ENCODE measurements at places on chromosomes 13 and 19.

DNA sequence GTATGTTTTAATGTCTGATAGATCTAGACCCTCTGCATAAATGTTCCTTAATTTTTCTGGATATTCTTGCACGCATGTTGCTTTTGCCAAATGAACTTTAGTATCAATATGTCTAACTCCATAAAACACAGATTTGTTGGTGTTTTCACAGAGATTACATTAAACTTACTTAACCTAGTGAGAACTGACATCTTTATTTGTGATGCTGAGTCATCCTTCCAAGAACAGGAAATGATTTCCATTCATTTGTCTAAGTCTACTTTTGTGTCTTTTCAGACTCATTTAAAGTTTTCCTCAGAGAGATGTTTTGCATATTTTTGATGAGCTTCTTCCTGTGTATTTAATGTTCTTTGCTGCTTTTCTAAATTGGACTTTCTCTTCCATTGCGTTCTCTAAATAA, 184.0 kb downstream of the SLC7A1 start:
- no peak for DNase-seq

- DNase-seq, result no peak
Observed at GRCh38 chr19:33467851-33468250, 53.7 kb downstream of the PEPD start.

GRCh38 chr19:48362716-48363499, 832 bp downstream of the TMEM143 start:
- peak; percentile 98 for DNase-seq

- peak; percentile 64 for DNase-seq
Observed at GRCh38 chr19:12766051-12766521, 9.3 kb downstream of the HOOK2 start.

DNA sequence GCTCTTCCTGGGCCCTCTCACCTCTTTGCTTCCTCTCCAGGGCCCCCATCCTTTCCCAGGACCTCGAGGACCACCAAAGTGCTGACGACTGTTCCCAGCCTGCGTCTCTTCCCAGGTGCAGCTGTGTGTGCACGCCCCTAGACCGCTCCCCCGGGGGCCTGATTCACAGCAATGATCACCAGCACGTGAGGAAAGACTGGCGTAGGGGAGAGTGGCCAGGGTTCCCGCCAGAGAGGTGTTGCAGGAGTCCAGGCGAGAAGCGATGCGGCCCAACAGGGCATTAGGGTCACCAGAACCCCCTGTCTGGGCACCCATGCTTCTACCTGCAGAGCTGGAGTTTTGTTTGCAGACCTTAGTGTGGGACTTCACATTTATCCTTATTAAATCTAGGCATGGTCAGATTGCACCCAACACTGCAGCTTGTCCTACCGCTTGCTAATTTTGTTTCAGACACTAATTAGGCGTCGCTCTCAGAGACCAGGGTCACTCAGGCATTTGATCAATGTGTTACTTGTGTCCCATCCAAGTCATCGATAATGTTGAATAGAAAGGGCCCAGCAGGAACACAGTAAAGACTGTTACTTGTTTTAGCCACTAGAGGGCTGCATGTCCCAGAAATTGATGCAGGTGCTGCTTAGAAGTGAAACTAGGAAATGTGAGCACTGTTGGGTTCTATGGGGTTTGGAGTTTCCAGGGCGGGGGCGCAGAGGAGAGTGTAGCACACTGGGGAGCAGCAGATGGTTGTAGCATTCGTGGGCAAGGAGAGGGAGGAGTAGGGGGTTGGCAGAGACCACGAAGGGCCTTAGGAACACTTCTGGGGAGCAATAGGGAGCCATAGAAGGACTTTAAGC, 53.2 kb downstream of the CDADC1 start:
- peak; percentile 45 for DNase-seq

DNA sequence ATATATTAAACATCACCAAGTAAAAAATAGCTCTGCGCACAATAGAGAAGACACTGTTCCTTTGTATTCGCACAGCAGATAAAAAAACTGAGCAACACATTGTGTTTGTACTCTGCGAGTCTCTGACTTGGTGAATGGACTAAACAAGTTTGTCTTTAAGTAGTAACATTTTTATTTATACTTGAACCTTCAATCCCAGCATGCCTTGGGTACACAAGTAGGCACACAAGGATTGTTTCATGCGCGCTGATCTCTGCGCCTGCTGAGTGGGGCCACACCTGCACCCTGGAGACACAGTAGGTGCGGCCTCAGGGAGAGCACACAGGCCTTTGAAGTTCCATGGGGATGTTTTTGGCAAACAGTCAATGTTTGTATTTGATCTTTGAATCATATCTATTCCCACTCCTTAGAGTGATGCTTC, 318.9 kb downstream of the MYO16 start:
- DNase-seq, result no peak

GRCh38 chr13:31495336-31495735, 244.0 kb upstream of the RXFP2 start:
- no peak for DNase-seq

DNA sequence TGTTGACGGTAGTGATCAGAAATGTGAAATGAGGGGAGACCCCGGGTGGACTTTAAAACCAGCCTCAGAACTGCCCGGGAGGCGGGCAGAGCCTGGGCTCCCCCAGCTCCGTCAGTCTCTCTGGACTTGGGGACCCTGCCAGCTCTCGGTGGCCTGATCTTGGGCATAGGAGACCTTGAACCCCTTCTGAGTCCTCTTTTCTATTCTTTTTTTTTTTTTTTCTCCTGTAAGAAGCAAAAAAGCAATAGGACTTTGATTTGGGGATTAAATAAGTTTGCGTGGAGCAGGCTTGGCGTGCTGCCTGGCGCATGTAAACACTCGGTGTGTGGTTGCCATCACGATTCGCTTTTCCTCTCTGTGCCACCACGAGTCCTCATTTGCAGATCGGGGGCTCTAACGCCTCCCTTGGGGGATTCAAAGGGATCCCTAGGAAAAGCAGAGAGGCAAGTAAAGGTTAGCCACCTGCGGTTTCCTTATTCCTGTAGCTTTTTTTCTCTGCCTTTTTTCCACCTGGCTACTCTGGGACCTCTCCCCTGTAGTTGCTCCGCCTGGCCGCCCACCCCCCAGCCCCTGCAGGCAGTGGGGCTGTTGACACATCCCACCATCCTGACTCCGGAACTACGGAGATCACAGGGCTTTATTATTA, 1.3 kb downstream of the SAFB start:
- DNase-seq, result peak; percentile 12

DNA sequence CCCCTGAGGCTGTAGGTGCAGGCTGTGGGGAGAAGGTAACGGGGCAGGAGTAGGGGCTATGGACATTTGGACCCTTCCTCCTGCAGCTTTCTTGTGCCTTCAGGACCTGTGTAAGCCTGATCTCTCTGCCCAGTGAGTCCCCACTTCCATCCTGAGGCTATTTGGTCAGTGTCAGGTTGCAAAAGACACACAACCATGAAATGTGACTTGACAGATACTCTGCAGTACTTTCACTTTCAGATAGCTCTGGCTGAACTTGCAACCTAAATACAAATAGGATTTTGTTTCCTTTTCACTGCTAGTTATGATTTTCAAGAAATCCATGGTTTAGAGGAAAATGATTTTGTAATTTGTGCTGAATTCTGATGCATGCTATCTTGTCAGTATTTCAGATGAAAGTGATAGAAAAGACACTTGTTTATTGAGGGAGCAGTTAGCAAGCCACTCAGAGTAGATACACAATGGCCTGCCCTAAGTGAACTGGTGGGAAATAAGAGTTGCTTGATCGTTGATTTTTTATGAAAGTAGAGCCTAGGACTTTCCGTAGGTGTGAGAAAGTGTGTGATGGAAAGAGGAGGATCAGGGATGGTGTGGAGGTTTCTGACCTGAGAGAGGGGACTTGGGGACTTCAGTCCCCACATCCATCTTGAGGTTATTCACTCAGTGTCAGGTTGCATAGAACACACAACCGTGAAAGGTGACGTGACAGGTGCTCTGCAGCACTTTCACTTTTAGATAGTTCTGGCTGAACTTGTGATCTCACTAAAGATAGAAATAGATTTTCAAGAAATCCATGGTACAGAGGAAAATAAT, 18.1 kb upstream of the EID2 start:
- DNase-seq, result no peak

DNA sequence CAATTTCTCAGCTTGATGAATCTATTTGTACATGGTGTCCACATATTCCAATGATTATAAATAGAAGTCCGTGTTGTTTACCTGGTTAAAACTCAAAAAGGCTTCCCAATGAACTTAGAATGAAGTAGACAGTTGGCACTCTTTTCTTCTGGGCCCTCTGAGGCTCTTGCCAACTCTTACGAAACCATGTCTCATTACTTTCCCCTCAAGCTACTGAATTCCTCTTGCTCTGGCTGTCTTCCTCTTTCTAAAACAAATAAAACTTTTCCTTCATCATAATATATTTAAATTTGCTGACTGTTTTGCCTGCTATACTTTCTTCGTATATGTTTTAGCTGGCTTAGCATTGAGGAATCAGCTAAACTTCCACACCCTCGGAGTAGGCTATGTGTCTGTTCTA, 139.7 kb downstream of the SLITRK6 start:
- DNase-seq, result no peak

DNA sequence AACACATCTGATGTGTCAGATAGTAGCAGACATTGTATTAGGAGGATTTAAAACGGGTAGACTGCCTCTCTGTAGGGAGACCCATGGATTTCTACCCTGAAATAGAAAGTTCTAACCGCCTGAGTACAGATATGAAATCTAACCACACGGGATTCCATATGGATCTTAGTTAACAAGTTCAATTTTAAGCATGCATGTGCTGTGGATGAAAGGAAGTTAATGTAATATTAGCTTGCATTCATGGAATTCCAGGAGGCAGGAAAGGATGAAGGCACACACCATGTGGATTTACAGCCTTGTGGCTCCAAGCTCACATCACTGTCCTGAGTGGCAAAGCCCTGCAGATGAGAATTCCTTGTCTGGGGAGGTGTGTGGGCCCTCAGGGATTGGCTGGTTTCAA, 120.6 kb upstream of the IRS2 start:
- DNase-seq, result no peak

- DNase-seq, result no peak
Observed at GRCh38 chr19:21608571-21608970, 103.2 kb downstream of the ZNF429 start.

- no peak for DNase-seq
Observed at GRCh38 chr13:110520431-110521295, 40.9 kb downstream of the RAB20 start.
